Stimulated activated CD4-positive, alpha-beta T cell treated with anti-CD3 and anti-CD28 coated beads, Interleukin-4, amount 100 ng/mL, for 48 hours (primary cell): ENCODE measurements at places on chromosomes 11 and 22.

DNA sequence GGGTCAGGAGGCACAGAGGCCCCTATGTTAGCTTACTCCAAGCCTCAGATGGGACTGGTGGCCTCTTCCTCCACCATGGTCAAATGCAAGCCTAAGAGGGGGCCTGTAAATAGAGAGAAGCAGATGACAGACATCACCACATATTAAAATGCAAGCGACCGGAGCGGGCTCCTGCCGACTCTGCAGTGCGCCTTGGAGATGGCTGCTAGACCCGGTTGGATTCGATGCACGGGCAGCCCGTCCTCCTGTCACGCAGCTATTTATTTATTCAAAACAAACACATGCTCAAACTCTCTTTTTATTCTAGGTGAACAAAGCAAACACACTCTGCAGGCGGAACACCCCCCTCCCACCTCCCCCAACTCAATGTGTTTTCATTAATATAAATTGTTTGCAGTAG is 208.0 kb downstream of the DSCAML1 start:
- no peak for DNase-seq

DNA sequence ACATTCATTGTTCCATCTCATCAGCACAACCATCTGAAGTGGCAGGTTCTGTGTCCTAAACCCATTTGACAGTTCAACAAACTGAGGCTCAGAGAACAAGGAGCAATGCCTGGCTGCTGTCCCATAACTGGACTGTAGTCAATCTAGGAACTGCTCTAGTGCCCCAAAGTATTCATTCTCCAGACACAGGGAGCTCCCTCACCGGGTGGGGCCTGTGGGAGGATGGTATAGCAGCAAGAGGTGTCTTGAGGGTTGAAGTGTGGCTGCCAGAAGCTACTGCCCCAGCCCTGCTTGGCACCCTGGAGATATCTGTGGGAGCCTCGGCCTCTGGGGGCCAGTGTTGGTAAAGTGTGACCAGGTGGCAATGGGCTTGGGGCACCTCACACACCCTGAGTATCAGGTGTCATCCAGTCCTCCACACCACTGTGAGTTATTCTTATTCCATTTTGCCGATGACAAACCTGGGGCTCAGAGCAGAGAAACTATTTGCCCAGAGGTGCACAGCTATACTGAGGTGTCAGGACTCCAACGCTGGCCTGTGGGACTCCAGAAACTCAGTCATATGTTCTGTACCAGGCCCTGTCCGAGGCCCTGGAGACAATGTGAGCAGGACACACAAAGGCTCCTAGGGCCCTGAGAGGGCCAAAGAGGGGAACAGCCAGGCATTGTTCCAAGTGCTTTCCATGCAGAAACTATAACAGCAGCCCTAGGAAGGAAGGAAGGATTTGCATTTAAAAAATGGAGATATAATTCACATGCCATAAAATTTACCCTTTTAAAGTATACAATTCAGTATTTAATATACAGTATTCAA is 46.0 kb upstream of the KLHL35 start:
- no peak for DNase-seq

DNA sequence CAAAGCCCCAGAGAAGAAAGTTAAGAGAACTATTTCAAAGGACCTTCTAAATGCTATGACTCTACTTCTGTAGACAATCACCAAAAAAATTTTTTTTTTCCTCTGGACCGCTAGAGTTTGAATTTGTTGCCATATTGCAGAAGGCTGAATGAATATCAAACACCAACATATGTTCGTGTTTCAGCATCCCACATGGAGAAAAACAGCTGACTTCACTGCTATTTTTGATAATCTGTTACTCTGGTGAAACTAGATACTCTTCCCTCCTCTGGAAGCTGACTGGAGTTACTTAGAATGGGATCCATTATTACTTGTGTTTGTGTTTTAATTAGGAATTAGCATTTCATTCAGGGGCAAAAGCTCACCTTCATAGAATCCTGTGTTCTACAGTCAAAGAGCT is 447.0 kb downstream of the AASDHPPT start:
- no peak for DNase-seq

DNA sequence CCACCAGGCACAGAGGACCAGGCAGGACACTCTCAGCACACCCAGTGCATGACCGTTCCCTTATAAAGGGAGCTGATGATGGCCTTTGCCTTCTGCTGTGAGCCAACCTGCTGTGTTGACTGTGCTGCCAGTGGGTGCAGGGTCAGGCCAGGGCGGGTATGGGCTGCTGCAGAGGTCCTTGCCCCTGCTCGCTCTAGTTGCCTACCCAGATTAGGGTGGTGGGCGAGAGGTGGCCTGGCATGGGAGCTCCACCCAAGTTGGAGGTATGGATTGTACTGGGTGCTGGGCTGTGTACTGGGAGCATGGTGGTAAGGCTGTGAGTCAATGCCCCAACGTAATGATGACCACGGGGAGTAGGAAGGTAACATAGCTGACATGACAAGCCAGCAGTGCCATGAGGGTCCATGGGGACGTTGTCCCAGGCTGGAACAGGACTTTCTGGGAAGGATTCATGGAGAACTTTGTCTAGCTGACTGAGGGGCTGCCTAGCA is 24.5 kb upstream of the CYP2D6 start:
- no peak for DNase-seq

GRCh38 chr22:49093192-49093880 is 734.3 kb downstream of the BRD1 start:
- no peak for DNase-seq

GRCh38 chr11:16883174-16883573 is 131.0 kb downstream of the PLEKHA7 start:
- no peak for DNase-seq

DNA sequence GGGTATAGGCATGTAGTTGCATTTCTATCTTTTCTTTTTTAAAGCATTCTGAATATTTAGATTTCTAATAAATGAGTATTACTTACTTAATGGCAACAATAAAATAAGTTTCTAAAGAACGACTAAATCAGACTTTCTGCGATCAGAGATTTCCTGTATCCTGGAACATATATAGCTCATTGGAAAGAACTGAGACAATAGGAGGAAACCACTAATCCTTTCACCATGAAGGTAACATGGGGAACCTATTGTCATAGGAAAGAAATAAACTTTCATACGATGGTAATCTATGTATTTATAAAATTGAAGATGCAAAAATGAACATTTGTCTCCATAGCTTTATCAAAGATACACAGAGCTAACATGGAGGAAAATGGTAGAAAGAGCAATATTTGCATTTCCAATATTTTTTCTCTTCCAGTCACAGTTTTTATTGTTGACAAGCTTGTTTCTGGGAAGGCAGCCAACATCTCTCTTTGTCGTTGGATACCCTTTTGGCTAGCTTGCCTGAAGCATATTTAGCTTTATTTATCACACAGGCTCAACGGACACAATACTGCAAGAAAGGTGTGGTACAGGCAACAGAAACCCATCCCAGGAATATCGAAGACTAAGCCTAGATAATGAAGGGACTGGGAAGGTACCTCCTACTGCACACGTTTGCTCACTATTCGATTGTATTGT is 293.3 kb upstream of the MPPED2 start:
- no peak for DNase-seq

DNA sequence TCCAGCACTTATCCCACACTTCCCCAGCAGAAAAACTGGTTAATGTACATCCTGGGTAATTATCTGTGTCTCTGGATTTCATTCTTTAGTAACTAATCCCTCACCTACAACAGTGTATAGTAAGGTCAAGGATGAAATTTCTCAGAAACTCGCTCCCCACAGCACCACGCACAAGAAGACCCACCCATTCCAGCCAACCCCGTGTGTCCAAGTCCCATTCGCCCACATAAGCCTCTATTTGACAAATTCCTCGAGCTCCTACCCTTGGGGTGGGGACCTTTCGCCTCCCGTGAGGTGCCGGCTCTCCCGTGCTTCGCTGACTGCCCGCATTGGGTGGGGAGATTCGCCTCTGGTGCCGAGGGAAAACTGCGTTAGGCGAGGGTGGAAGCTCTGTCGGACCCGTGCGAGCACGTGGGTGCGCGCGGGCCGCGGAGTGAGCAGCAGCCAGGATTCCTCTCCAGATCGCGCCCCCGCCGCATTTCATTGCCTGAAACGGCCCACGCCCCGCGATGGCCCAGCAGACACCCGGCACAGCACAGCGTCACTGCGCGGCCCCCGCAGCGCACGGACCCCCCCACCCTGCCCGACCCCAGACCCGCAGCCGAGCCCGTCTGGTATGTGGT is 866 bp downstream of the EXPH5 start:
- peak; percentile 19 for DNase-seq

DNA sequence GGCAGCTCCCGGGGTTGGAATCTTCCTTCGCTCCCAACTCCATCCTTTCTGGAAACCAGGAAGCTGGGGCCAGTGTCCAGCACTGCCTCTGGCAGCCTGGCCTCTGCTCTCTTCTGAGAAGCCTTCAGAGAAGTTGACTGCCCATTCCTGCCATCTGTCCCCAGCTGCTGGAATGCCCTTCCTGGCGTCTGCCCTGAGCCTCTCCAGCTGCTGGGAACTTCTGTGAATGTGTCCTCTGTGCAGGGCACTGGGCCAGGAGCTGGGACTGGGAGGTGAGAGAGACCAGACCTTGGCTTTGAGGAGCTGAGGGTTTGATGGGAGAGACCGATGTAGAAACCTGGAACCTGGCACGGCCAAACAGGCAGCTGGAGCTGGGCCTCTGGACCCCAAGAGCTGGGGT is 5.9 kb upstream of the SOX10 start:
- DNase-seq = no peak

DNA sequence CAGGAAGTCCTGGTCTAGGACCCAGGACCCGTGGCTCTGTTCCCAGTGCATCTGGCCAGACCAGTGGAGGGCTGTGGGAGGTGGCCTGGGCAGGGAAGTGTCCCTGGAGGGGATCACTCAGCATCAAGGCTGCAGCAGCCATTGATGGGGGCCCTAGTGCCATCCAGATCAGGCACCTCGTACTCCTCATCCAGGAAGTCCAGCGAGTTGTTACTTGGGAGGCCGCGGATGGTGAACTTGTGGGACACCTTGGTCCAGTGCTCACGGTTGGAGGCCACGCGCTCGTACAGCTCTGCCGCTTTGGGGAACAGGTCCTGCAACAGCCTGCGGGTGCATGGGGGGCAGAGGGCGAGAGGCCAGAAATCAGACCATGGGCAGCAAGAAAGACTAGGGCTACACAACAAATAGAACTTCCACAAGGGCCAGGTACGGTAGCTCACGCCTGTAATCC is 96.9 kb downstream of the PDE2A start:
- no peak for DNase-seq

DNA sequence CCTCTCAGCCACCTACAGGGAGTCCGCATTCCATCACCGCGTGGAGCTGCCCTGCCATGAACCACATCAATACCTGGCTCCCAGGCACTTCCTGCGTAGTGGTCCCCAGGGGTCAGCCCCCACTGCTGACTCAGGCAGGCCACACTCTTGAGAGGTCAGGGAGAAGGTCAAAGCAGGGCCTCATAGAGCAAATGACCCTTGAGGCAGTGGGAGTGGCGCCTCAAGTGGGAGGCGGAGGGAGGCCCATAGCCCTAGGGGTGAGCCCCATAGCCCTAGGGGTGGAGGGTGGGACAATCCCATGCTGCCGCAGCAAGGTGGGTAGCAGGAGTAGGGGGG is 5.0 kb downstream of the PRDX5 start:
- no peak for DNase-seq

- DNase-seq = no peak
Measured at GRCh38 chr22:43220625-43221380, 33.9 kb upstream of the TTLL12 start.

- no peak for DNase-seq
Measured at GRCh38 chr11:95465887-95466286, 234.9 kb upstream of the SESN3 start.

- DNase-seq = no peak
Measured at GRCh38 chr11:27477831-27478230, 5.2 kb upstream of the LGR4 start.
